ENCODE measurements at places on chromosomes 16 and 17.

- DNase-seq, result no peak
These were observed 114.0 kb downstream of the FTO start for GRCh38 chr16:53817812-53818550.

GRCh38 chr16:82995924-82996441, 369.2 kb downstream of the CDH13 start:
- DNase-seq, result no peak

DNA sequence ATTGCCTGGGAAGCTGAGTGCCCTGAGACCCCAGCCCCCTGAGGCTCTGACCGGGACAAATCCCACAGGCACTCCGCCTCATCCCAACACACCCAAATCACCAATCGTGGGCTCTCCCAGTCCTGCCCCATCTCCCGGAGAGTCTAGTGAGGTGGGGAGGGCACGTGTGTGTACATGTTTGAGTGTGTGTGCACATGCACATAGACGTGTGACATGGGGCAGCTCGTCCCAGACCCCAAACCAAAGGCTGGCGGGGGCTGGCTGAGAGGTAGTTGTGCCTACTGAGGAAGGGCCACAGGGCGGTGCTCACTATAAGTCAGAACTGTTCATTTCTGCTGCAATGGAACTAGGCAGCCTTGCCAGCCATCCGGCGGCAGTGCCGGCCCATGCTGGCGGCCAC, 8.6 kb downstream of the SNAI3 start:
- no peak for DNase-seq

DNA sequence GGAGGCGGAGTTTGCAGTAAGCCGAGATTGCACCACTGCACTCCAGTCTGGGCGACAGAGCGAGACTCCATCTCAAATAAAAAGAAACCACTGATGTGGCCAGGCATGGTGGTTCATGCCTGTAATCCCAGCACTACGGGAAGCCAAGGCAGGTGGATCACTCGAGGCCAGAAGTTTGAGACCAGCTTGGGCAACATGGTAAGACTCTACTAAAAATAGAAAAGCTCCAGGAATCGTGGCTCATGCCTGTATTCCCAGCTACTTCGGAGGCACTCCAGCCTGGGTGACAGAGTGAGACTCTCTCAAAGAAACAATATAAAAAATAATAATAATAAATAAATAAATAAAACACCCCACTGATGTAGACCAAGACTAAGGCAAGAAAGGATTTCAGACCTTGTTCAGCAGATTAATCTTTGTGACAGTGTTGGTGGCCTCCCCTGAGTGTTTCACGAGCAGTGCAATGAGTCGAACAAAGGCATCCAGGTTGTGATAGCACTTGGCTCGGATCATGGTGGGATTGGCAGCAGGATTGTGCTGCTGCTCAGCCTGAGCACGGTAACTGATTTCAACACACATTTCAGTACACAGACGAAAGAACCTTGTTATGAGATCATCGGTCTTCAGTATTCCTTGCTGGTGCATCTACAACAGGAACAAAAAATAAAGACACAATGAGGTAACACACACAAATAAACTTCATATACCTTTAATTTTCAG, 18.6 kb downstream of the SETD6 start:
- DNase-seq, result no peak

DNA sequence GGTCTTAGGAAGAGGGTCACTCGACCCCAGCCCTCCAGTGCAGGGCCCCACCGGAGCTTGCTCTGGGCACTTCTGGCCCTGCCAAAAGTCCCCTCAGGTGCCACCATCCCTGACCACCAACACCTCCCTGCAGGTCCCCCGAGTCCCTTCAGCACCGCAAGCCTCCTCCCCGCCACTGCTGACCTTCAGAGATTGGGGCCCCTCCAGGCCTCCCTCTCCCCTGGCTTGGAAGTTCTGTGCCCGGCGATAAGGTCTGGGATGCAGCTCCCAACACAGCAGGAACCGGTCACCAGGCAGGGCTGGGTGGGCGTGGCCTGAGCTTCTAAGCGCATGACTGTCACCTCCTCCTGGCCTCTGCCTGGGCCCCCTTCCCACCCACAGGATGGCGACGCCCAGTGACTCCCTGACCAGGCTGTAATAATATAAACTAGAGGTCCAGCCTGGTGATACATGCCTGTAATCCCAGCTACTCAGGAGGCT, 11.2 kb downstream of the PIEZO1 start:
- DNase-seq, result no peak

GRCh38 chr17:57114085-57114673, 29.1 kb downstream of the AKAP1 start:
- peak; percentile 57 for DNase-seq

DNA sequence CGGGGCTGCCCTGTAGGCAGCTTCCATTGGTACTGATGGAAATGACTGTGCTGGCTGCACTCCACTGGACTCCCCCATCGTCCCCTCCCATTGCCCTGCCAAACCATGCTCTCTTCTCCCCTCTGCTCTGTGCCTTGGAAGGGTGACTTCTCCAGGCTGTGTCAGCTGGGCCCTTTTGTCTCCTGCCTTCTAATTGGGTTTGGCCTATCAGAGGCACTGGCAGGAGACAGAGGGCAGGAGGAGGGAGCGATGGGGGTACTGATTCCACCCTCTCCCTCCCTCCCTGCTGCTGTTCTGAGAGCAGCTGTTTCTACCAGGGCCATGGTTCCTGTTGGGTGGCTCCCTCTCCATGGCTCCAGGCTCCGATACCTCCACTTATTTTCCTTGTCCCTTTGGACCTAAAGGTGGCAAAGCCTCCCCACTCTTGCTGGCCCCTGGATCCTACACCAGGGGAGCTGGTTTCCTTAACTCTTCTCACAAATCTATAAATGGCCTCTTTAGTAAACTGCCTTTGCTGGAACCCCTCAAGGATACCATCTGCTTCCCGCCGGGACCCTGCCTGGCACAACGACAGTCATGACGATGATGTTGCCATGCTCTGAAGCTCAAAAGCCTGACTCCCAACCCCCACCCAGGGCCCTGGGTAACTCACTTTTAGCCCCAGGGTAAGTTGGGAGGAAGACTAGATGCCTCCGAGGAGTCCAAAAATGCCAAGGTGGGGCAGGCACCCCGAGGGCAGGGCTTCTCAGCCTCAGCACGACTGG, 123.8 kb upstream of the RPL38 start:
- no peak for DNase-seq

DNA sequence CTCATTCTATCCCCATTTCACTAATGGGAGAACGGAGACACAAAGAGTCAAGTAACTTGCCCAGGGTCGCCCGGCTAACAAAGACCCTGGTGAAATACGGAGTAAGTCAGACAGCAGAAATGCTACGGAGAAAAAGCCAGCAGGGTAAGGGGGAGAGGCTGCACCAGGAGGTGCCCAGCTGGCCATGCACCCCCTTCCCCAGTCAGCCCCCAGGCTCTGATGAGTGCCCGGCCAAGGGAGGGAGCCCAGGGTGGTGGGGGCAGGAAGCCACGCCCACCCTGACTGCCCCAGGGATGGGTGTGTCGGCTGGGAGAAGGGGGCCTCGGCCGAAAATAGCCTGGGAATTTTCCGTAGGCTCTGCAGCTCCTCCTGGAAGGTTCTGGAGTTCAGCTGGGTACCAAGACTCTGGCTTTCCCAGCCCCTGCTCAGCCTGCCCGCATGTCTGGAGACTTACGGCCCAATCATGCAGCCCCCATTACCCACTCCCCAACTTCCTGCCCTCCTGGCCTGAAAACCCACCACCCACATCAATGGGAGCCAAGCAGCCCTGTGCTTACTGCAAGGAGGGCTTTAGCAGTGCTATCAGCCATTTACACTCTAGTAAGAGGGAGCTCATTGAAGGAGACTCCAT, 4.2 kb downstream of the CARHSP1 start:
- no peak for DNase-seq

DNA sequence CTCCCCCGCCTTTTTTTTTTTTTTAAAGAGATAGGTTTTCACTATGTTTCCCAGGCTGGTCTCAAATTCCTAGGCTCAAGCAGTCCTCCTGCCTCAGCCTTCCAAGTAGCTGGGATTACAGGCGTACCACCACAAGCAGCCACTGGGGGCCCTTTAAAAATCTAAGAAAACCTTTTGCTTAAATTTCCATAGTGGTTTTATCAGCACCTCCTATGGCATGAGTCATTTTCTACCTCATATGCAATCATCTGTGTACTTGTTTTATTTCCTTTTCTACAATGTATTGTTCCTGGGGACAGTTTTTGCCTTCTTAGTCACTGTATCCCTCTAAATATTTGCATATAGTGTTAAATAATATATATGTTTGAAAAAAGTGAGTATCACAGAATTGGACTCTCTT, 29.2 kb downstream of the GNA13 start:
- no peak for DNase-seq

DNA sequence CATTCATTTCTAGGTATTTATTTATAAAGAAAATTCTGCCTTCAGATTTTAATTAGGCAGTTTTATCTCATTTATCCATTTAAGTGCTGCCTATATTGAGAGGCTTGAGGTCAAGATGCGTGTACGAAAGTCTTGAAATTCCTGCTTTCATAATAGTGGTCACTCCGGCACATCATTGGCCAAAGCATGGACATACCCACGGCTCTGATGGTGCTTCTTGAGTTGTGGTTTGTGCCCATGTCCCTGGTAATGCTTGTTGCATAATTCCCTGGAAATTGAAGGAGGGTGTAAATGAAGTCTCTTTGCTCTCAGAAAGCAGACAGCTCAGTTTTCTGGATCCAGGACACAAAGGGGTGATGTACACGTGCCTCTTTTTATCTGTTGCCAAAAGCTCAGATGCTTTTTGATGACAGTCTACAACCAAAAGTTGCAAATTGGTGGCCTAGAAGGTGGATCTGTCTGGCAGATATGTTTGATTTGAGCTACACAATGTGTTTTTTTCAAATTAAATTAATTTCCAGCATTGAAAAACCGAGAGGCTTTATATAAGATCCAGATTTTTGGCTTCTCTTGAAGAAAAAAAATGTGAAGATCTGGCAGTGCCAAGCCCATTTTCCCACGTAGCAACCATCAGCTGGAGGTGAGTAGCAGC, 94.4 kb downstream of the SHISA9 start:
- DNase-seq, result no peak

DNA sequence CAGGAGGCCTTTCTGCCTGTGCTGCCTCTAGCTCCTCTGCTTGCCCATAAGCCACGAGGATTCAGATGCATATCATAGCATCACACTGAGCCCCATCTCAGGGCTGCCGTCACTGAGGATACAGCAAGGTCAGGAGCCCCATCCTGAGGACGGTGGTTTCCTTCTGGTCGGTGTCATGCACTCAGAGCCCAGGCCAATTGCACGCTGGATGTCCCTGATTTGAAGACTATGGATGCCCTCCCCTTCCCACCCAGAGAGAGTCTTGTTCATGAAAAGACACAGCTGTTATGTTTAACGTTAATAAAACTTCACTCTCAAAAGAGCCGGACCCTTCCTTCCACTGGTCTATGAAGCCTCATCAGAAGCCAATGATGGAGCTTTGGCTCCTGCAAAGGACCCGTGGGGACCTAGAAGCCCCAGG, 19.9 kb downstream of the COTL1 start:
- DNase-seq, result no peak

GRCh38 chr17:5820721-5821456, 236.6 kb upstream of the NLRP1 start:
- peak; percentile 4 for DNase-seq

DNA sequence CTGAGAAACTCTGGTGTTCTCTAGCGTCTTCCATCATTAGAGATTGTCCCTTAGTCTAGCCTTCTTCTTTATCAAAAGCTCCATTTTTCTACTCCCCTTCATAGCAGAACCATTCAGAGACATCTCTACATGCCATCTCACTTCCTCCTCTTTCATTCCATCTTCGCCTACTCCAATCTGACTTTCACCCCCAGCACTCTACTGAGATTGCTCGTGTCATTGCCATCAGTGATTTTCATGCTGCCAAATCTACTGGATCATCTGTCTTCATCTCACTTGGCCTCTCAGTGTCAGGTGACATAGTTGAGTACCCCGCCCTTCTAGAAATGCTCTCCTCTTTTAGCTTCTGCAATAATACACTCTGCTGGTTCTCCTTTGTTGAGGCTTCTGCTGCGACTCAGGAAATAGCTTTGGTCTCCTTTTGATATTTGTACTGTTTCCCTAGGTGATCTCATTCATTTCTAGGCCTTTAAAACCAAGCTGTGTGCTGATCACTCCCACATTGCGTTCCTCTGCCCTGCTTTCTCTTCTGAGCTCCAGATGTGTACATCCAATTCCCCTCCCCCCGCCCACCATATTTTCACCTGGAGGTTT, 119.1 kb downstream of the FTO start:
- no peak for DNase-seq

DNA sequence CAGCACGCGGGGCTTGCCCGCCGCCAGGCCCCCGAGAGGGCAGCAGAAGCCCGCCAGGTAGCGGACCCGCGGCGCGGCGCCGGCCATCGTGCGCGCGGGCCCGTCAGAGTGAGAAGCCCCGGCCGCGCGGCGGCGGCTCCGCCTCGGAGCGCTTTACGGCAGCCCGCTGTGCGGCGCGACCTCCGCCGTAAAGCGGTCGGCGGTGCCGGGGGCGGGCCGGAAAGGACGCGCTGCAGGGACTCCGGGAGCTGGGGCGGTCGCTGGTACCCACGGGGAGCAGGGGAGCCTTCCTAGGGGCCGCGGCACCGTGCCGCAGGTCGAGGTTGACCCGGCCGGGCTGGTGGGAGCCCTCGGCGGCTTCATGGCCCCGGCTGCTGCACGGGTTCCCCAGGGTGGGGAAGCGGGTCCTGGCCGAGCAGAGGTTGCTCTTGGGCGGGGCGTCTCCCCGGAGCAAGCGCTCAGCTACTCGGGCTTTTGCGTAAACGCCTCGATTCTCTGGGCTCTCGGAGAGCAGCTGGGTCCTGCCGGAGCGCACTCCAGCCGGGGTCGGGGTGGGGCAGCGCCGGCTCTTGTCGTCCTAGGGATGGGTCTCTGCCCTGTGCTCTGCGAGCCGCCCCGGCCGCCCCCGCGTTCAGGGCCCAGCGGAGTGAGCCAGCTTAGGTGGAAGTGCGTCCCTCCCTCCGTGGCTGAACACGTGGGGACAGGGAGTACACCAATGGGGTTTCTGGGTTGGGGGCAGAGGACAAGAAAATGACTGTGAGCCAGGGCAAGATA, at the start of gene FAAP100:
FAAP100 (minus strand) TSS at position 110 of the 774 bp plus-strand sequence; CDS start at position 87, 23 bp downstream.
- DNase-seq, result peak; percentile 75

DNA sequence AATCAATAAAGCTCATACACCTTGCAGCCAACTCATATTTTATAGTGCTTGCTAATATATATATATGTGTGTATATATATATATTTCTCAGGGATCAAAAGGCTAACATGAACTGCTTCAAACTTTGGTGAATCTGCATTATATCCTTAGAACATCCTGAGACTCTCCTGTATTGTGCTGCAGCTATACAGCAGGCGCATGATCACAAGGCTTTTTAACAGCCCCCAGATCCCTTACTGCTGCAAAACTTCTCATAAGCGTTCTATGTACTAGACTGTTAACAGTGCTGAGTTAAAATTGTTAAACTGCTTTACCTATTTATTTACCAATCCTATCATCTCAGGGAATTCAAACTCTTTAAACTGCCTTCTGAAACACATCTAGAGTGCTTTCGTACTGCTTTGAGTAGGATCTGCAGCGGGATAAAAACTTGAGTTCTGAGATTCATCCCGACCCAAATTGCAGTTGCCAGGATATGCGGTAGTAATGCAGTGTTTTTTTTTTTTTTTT, 1.3 kb downstream of the GPATCH8 start:
- no peak for DNase-seq

- no peak for DNase-seq
These were observed 2.9 kb upstream of the RHBDF2 start for GRCh38 chr17:76504117-76504516.

Measured in activated CD8-positive, alpha-beta memory T cell treated with anti-CD3 and anti-CD28 coated beads for 48 hours (primary cell).